ENCODE measurements at places on chromosomes 1 and 21.

DNA sequence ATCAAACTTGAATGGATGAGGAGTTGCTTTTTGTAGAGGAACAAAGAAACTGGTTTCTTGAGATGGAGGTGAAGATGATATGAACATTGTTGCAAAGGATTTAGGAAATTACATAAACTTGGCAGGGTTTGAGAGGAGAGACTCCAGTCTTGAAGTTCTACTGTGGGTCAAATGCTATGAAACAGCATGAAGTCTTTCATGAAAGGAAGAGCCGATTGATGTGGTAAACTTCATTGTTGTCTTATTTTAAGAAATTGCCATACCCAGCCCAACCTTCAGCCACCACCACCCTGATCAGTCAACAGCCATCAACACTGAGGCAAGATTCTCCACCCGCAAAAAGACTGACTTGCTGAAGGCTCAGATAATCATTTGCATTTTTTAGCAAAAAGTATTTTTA, 52.2 kb downstream of the SIPA1L2 start:
- DNase-seq: no peak

- DNase-seq: no peak
These were observed 102.7 kb downstream of the CC2D1B start for GRCh38 chr1:52263153-52263910.

- no peak for DNase-seq
These were observed 70.4 kb downstream of the HMCN1 start for GRCh38 chr1:185804608-185805007.

DNA sequence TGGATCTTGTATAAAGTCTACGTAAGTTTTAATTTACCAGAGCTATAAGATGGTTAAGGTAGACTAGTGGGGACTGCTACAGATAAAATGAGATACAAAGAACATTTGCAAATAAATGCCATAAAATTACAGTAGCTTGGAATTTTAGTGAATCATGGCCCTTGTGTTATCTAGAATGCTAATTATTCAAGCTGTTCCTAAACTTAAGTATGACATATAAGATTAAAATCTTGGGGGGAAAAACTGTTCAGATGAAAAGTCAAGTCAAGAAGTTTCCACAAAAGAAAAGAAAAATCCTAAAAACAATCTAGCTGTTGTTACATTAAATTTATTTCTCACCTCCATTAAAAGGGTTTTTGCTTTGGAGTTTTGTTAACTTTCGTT, 51.7 kb downstream of the SIM2 start:
- no peak for DNase-seq

DNA sequence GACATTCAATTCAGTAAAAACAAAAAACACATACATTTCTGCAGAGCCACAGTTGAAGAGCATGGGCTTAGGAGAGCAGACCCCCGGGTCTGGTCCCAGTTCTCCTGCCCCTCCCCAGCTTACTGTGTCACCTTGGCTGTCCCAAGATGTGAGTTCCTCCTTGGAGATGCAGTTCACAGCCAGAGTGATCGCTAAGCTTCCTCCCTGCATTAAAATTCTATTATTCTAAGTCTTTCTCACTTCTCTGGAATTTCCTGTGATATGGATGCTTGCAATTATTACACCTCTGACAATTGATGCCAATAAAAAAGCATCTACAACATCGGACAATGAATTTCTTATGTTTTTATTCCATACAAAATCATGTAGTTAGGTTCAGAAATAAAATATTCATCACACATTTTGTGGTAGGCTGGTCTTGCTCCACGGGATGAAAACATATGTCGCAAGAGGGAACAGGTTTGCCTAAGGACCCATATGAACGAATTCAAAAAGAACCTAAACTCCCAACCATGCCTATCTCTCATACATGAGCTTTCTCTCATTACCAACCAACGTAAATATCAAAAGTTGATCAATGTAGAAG, 328.5 kb upstream of the RUNX1 start:
- DNase-seq: no peak

- no peak for DNase-seq
These were observed 32.1 kb downstream of the CD244 start for GRCh38 chr1:160830321-160831153.

DNA sequence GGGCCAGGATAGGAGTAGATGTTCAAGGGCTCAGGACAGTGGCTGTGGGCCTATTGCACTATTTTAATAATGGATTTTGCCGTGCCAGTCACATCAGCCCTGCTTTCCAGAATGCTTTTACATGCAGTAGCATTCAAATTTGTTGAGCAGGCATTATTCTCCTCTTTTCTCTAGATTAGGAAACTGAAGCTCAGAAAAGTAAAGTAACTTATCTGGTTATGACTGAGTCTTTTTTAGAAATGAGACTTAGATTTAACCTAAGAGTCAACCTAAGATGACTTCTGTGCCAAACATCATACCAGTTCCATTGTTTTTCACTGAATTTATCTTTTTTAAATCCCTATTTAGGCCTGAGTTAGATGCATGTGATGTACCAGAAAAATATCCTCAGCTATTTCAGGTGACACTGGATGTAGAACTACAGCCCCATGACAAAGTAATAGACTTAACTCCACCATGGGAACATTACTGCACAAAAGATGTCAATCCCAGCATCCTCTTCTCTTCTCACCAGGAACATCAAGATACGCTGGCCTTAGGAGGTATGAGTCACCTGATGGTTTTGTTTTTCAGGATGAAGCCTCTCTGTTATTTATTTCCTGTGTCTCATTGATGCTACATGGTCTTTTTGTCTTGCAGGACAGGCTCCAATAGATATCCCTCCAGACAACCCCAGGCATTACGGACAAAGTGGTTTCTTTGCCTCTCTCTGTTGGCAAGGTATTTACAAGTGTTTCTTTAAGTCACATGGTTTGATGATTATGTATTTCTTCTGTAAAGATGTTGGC, 31.4 kb upstream of the LEPR start:
- no peak for DNase-seq

Measured in amygdala (tissue), 56 donors.